Endothelial cell (in vitro differentiated cells): ENCODE measurements at places on chromosomes 11 and 22. TPM values are rescaled to one million over a fixed set of nuclear protein-coding genes. Genes with fewer than 3 reads are reported as not detected.

OR56A1 gene
- 0.03 TPM for total RNA-seq

GRCh38 chr11:126391286-126391954 is 35.9 kb downstream of the ST3GAL4 start:
- H3K36me3 ChIP-seq, result no peaks in the 10 kb centered on the region
- H3K27me3 ChIP-seq, result peaks cover 8% of the 10 kb centered on the region
- peaks cover 30% of the 10 kb centered on the region for H3K4me1 ChIP-seq
- no peak for DNase-seq
- H3K27ac ChIP-seq, result peak overlapping the region; percentile 42

DNA sequence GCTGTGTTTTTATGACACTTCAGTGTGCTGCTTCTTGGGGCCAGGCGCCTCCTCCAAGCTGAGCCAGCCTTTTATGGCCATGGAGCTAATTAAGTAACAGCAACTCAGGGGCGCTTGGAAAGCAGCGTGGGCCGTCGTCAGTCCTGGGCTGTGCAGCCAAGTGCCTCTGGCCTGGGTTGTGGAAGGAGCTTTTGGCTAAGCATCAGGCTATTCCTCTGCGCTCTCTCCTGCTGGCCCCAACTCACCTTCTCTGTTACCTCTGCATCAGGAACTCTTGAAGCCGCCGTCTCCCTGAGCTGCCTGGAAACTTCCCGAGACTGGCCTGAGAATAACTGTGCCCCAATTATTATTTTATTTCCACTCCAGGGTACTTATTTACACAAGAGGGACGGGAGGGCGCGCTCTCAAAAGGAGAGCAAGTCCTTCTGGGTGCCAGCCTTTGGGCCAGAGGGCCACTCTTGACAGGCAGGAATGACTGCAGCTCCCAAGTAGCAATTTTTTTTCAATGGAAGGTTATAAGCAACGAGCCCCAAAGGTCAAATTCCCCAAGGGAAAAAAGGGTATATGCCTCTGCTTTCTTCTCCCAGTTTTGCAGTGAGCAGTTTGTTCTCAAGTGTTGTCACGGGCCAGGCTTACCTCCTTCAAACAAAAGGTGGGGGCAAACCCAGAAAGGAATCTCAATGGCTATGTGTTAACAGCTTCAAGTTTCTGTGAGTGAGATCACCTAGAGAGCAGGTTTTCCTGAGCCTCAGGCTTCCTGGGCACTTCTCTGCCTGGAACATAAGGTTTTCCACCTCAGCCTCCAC is 38.5 kb upstream of the NAV2 start:
- H3K4me3 ChIP-seq, result no peak overlapping the region
- peaks cover 4% of the 10 kb centered on the region for H3K27me3 ChIP-seq
- H3K27ac ChIP-seq, result no peak overlapping the region

DNA sequence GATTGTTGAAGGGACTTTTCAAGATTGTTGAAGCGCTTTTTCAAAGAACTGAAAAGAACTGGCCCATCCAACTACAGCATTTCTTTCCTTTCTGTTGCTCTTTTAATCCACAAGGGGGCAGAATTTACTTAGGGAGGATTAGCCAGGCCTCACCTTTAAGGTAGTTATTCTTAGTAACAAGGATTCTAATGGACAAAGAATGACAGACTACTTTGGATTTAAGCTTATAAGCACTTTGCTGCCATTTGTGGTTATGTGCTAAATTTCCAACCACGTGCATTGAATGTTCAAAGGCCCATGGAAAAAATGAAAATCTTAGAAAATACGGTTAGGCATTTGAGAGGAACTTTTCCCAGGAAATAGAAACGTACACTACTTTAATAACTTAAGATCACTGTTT is 49.5 kb upstream of the HSPA8 start:
- peaks cover 2% of the 10 kb centered on the region for H3K27me3 ChIP-seq
- no peak overlapping the region for H3K4me3 ChIP-seq
- no peak for DNase-seq
- H3K36me3 ChIP-seq, result no peaks in the 10 kb centered on the region
- peaks cover 7% of the 10 kb centered on the region for H3K4me1 ChIP-seq

GRCh38 chr11:126748100-126748791 is 252.3 kb downstream of the KIRREL3 start:
- DNase-seq, result no peak
- no peak overlapping the region for H3K27ac ChIP-seq
- no peak overlapping the region for H3K4me3 ChIP-seq
- no peaks in the 10 kb centered on the region for H3K27me3 ChIP-seq
- peaks cover 11% of the 10 kb centered on the region for H3K4me1 ChIP-seq
- no peaks in the 10 kb centered on the region for H3K36me3 ChIP-seq

TSGA10IP gene
- not detected for total RNA-seq

GAB4 gene
- 0.36 TPM for total RNA-seq
